Hindlimb muscle (tissue), 1 donor: ENCODE measurements at places on chromosomes 3 and 15.
A peak's percentile ranks its signal among the peaks of the same experiment; 100 is the strongest.

DNA sequence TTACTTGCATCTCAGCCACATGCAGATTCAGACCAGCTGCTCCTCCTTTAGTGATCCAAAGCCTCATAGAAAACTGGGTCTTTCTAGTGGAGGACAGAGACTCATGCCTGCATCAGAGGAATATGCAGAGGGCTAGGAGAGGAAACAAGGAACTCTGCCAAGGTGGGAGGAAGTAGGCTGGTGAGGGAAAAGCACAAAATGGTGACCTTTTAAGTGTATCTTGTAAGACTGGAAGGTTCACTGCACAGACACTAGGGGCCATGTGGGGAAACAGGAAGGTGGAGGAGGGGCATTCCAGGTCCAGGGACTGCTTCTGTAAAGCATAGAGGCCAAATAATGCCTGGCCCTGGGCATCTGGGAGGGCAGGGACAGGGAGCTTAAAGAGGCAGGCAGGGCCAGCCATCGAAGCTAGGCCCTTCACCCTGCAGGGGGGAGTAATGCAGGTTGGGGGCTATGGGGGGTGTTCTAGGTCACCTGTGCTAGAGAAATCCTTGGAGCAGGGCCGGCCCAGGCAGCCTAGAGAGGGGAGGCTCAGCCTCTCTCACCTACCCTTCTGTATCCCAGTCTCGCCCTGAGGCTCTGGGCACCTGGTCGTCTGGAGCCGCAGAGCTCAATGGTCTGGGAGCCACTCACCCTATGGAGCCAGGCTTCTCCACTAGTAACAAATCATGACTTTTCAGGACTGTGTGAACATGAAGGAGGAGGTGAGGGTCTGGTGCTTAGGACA, 117.7 kb downstream of the DNAJB8 start:
- DNase-seq, result no peak

GRCh38 chr3:19543212-19543841, 390.7 kb downstream of the EFHB start:
- DNase-seq, result no peak

- no peak for DNase-seq
Observed at GRCh38 chr15:91807122-91807521, 46.4 kb upstream of the SLCO3A1 start.

- DNase-seq, result no peak
Observed at GRCh38 chr3:33426068-33426467, 14.1 kb downstream of the UBP1 start.

DNA sequence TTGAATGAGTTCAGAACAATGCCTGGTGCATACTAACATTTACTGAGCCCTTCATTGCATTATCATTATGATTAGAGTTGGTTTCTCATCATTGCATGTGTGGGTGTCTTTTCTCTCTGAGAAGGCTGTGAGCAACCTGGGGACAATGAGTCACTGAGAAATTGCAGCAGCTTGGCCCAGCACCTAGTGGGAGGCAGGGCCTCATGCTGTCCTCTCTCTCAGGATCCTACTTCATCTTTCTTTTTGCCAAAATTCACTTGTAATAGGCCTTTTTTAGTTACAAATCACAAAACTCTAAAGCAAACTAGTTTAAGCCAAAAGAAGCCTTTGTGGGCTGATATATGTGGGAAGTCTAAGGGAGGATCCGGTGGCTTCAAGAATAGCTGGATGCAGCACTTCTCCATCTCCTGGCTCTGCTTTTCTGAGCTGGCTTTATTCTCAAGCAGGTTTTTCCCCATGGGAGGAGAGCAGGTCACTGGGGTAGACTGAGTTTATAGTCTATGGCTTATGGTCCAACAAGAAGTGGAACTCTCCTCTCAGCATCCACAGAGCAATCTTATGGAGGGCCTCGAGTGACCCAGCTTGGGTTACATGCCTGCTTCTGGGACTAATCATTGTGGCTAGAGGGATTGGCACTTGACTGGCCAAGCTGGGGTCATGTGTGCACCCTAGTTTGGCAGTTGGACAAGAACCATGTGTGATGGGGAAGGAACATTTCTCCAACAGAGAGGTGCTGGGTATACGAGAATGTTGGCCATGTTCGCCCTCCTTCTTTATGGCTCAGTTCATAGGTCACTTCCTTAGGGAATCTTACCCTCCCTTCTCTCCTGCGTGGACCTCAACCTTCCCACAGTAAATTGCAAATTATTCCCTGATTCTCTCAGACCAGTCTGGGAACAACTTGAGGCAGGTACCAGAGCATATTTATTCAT, 8.7 kb upstream of the CAMK1 start:
- DNase-seq, result no peak

GRCh38 chr3:120052225-120052624, 42.0 kb downstream of the GSK3B start:
- no peak for DNase-seq

- DNase-seq, result no peak
Observed at GRCh38 chr3:112467539-112467938, 31.7 kb downstream of the BTLA start.

DNA sequence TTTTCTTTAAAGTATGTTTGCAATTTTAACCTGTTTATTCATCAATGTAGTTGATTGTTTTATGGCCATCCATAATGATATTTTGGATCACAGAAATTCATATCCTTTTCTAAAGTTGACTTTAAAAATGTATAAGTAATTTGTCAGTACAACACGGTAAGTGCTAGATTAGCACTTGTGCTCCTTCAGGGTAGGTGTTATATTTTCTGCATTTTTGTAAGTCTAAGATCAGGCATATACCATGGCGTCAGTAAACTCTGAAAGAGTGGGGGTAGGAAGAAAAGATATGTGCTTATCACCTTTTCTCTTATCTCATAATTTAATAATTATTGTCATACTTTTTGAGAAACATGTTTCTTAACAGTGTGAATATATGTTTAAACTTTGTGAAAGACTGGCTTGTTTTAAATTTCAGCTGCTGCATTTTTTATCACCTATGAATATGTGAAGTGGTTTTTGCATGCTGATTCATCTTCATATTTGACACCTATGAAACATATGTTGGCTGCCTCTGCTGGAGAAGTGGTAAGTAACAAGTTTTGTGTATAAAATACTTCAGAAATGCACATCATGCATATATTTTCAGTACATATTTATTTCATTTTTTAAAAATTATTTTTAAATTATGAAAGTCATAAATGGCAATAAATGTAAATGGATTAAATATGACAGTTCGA, 22.1 kb downstream of the SLC25A26 start:
- no peak for DNase-seq

DNA sequence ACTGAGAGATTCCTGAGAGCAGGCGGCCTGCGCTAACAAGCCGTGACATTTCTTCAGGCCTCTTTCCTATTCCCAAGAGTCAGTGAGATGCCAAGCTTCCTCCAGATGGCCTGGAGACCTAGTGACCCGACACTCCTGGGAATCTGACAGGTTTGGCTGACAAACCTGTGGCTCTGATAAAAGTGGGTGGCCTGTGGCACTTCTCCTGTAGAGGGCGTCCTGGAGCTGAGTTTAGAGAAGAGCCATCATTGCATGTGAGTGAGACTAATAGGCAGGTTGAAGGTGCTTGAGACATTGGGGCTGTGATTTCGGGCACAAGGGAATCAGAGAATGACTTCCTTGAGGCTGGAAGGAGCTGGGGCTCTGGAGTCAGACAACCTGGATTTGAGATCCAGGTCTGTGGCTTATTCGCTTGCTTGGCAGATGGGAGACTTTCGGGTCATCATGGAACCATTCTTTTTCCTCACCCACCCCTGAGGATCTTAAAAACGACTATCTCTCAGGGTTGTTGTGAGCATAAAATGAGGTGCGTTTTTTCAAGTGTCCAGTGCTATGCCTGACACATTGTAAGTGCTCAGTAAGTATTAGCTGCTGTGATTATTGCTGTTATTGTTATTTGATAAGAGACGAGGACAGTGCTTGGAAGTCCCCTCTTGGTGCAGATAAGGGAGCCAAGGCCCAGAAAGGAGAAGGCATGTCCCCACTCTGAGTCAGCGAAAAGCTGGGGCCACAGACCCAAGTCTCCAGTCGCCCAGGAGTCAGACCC, 77.2 kb downstream of the SCN10A start:
- no peak for DNase-seq

DNA sequence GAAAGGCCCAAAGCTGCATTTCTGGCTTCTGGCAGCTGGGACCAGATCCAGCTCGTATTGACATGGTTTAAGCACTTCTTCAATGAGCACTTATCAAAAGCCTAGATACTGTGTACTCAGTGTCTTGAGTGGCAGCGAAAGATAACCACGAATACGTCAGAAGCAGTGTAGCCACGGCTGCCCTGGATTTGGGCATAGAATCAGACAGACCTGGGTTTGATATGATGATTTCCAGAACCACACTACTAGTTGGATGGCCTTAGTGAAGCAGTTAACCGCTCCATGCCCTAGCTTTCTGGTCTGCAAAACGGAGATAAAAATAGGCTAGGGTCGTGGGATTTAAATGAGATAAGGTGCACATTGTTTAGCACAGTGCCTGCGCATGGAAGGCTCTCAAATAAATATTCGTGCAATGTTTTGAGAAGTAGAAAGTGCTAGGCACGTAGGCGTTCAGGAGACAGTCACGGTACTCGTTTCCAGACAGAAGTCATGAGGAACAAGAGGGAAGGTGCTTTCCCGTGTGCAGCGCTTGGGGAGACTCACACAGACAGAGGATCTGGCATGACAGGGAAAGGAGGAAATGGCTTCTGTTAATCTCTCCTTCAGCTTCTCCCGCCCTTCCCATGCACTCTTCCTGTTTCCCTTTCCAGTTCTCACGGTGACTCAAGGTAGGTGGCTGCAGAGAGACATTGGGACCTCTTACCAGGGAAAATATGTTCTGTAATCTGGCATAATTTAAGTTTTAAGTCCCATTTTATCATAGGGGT, 70.3 kb downstream of the CCNL1 start:
- no peak for DNase-seq

GRCh38 chr3:26058901-26059321, 269.0 kb downstream of the OXSM start:
- peak; percentile 69 for DNase-seq

GRCh38 chr3:18531662-18532061, 106.5 kb upstream of the SATB1 start:
- DNase-seq, result no peak

DNA sequence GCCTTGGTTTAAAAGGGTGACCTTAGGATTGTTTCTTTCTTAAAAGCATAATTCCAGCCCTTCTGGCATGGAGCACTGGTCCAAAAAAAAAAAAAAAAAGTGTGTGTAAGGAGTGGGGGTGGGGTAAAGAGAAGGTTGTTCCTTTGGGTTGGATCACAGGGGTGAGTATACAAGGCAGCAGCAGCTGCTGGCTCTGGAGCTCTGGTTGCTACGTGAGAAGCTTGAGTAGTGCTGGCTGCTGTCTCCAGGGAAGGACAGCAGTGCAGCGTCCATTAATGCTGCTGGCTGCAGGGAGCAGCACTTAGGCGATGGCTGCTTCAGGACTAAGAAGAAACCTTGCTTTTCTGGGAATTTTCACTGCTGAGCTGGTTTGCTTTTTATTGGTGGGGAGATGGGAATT, 2.3 kb downstream of the SETD5 start:
- DNase-seq, result peak; percentile 88

DNA sequence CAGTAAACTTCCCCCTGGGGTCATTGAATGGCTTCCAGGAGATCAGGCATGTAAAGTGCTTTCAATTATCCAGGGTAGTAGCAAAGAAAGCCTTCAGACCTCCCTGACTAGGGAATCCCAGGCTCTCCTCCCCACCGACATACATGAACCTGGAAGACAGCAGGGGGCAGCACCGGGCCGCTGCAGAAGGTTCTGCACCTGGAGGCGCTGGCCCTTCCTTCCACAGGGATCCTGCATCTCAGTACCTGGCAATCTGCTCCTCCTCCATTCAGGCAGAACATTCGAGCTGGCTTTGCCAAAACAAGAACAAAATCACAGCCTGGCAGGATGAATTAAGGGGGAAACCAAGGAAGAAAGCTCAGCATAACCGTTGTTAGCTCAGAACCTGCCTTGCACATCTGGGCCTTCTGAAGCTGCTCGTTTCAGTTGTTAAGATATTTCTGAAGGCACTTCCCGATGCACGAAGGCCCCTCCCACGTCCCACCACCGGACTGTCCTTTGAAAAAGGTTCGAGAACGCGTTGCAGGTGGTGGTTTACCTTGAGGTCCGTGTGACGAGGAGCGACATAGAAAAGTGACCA, 237.7 kb downstream of the SLCO3A1 start:
- peak; percentile 27 for DNase-seq

DNA sequence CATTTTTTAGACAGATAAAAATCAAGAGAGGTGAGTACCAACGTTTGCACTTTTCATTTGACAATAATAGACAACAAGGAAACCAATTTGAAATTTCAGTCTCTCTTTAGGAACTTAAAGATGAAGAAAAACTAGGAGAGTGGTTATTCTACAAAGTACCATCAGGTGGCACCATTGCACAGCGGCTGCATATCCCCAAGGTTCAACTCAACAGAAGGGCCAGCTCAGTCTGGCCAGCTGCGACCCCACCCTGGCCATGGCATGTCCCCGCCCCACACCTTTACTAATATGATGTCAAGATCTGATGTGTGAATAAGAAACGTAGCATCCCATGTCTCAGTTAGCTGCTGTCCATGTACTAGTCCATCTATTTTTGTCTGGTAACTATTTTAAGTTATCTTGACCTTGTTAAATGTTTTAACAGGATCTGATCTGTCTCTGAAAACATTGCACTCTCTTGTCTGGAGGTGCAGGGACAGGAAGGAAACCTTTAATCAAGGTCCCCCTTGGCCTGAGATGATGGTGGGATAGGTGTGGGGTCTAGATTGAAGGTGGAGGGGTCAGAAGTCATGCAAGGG, 35.5 kb upstream of the CGNL1 start:
- DNase-seq, result peak; percentile 68

DNA sequence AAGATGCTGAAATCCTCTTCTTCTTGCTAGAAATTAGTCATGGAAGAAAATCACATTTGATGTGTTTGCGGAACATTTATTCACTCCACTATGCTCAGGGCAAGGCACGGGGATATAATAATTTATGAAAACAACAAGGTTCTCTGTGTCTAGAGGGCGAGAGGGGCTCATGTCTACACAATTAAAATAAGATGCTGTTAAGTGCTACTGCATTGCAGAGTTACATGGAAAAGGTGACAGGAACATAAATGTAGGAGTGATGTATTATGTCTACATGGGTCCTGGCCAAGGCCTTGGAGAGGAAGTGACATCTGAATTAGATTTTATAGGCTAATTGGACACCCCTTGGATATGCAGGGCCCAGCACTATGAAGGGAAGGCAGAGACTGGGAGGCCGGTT, 96.1 kb downstream of the SV2B start:
- no peak for DNase-seq

DNA sequence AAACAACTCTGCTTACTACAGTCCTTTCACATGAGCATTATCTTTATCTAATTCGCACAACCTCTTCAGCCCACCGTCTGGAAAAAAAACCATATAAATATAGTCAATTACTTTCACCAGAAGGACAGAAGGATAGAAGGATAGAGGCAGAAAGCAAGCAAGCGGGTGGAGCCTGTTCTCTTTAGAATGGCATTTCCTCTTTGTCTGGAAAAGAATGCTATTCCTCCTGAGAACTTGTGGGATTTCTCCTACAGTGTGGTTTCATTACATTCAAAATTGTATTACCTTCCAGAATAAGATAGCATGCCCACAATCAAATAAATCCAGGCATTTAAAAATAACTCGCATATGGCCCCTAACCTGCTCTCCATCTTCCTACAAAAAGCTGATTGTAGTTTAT, 23.1 kb downstream of the SLC30A4 start:
- DNase-seq, result no peak

GRCh38 chr3:77976079-77976478, 936.2 kb downstream of the ROBO2 start:
- DNase-seq, result no peak

GRCh38 chr3:184710870-184711492, 883 bp downstream of the MAGEF1 start:
- DNase-seq, result no peak
